NCI-H345 (cell line): ENCODE measurements at places on chromosomes 5 and 9.

- DNase-seq = no peak
These were observed 211.6 kb downstream of the SPOCK1 start for GRCh38 chr5:137287569-137287968.

DNA sequence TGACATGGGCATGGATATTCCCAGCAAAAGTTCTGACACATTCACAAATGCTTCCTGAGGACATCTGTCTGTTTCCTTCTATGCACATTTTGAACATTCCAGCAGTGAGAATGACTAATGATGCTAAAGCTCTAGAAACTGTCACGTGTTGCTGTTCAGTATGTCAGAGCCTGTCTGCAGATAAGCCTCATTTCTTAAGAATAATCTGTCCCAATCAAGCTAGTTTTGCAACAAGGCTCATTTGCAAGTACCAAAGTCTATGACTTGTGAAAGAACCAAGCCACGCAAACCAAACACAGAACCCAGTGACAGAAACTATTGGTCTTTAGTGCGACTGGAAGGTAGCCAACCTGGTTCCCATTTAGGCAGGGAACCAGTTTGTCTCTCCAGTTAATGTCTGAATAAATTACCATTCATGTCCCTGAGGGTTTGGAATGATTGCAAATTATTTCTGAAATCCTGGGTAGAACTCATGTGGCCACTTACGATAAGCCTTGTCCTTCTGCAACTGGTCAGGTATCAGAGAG, 178.5 kb downstream of the C9orf152 start:
- DNase-seq = no peak

- DNase-seq = no peak
These were observed 4.4 kb downstream of the IL31RA start for GRCh38 chr5:55855509-55855908.

GRCh38 chr9:114477642-114478041, 27.6 kb downstream of the WHRN start:
- no peak for DNase-seq

GRCh38 chr5:67160985-67161384, 35.6 kb downstream of the CD180 start:
- DNase-seq = no peak
